ENCODE measurements at places on chromosomes 7 and 10.

- DNase-seq: no peak
Measured at GRCh38 chr10:127398971-127399365, 150.1 kb upstream of the NPS start.

DNA sequence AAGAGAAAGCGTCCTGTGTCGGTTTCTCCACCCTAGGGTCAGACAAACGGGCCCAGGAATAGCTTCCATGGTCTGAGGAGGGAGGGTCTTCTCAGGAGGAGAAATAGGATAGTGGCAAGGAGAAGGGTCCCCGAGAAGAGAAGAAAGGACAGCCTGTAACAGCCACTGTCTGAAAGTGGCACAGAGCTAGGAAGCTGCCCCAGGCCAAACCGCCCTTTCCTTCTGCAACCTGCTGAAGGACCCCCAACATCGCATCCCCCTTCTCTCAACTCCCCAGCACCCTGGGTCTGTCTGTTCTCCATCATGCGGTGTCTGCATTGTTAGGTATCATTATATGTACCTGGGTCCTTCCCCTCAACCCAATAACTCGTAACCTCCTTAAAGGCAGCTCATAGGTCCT, 47.1 kb downstream of the COL17A1 start:
- DNase-seq: no peak

DNA sequence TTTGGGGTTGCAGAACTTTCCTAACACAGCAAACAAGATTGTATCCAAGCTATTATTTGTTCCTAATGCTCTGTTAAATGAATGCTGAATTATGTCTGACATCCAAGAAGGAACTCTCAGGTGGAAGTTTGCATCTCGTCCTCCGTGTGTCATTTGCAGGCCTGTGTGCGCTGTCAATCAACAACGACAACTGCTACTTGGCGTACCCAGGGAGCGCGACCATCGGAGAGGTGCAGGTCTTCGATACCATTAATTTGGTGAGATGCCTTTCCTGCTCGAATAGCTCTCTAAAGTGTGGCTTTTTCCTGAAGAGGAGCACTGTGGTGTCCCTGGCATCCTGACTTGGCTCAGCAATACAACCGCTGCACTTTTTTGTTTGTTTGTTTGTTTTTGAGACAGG, 26.9 kb downstream of the WIPI2 start:
- DNase-seq: no peak

DNA sequence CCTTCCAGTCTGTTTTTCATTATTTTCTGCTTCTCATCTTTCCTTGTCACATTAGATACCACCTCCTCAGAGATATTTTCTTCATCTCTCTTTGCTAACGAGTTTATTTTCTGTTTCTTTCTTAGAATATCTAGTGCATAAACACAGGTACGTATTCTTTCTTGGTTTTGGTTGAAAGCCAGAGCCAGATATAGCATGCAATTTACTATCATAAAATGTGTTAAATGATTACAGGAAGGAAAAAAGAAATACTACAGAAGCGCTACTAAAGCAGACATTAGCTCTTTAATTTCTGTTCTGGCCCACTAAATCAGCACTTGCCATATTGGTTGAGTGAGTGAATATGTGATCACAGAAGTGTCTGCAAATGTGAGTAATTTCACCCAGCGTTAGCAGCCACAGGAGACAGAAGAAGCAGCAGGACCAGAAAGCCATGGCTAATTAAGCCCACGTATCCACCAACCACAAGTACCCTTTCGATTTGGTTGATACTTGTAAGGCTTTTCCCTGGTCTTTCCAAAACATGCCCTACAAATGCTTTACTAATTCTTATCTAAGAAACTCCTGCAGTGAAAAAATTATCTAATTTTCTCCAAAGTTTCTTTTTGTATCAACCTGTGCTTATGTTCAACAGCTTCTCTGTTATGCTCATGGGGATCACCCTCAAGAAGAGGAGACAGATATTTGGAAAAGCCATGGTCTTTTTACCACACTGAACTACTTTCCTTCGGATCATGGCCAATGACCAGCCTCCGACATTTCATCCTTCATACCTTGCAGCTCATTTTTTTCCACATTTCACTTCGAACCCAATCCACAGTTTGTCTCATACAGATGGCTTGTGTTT, 23.1 kb upstream of the MACC1 start:
- DNase-seq: no peak

GRCh38 chr7:89666136-89666835, 488.0 kb upstream of the STEAP1 start:
- DNase-seq: no peak

DNA sequence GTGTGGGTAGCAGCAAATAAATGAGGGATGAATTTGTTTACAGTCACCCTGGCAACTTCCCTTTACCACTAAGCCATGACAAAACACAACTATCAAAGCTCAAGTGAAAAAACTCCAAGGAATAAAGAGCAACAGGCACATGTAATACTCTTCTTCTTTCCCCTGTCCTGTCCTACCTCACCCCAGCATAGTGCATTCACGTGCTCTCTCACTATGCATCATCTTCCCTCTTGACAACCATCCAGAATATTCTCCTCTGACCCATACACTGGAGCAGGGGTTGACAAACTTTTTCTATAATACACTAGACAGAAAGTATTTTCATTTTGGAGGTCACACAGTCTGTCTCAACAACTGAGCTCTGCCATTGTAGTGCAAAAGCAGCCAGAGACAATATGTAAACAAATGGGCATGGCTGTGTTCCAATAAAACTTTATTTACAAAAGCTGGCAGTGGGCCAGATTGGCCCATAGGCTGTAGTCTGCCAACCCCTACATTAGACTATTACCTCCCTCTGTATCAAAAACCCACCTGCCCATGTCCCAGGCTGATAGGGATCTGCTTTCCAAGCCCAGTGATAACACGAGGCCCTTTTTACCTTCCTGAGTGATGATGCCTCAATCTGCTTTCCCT, 354.5 kb downstream of the FGFR2 start:
- DNase-seq: no peak

DNA sequence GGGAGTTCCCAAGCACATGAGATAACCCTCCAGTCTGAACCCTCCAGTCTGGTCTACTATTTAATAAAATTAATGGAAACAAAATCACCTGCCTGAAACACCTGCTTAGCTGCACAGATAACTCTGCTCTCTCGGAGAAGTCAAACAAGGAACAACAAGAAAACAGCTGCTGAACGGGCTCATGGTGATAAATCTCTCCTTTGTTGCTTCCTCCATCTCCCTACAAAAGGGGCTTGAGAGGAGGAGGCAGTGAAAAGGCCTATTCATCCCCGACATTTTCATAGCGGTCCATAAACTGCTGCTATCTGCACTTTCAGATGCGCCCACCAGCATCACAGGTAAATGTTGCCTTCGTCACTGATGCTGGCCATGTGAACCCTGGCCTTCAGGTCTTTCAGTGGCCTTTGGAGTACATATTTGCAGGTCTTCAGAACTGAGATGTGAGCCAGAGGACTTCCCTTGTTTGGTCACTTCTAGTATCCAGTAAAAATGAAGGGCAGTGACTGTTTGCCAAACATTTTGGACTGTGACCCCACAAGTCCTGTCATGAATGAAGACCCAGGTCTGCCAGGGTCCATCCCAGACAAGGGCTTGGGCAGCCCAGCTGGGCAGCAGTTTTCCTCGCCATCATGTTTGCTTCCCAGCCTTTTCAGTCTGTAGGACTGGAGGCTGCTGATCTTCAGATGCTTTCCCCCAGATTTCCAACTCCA, 15.9 kb downstream of the FKBP6 start:
- DNase-seq: no peak

DNA sequence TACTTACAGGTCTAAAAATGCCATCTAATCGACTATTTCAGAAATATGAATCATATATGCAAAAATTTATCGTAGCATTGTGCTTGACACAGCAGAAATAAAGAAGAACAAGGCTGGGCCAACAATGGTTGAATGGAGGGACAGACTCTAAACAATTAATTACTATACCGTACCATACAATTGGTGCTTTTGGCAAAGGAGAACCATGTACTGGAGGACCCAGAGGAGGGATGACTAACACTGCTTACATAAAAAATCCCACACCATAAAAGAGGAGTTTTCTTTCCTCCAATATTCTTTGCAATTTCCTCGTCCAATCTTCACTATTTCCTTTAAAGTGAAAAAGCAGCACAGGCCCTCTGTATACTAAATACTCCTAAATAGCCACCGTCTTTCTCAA, 94.1 kb downstream of the SGMS1 start:
- DNase-seq: no peak

GRCh38 chr10:132305654-132306342, 2.0 kb downstream of the STK32C start:
- no peak for DNase-seq

DNA sequence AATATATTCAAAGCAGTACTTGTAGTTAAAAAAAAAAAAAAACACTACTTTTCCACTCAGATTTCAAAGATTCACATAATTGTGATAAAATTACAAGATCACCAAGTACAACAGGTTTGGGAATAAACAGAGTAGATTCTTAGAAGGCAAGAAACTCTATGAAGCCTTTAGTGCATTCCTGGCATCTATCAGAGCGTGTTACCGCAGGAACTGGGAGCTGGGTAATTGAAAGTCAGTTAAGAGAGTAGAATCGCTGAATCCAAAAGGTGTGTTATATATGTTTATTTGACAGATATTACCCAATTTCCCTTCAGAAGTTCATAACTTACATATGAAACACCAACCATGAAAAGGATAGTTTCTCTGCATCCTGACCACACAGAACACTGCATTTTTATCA, 159.2 kb upstream of the PLXNA4 start:
- DNase-seq: no peak

DNA sequence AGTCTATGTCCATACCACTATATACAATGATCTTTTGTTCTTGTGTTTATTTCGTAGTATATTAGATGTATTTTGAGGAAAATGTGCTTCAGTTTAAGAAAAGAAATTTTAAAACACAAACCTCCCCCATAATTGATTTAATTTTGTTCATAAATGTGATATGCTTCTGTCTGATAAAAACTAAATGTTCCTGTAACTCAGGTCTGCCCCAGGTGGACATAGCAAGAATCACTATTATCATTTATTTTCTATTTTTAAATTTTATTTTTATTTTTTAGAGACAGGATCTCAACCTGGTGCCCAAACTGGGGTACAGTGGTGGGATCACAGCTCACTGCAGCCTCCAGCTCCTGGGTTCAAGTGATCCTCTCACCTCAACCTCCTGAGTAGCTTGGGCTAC, 43.2 kb downstream of the BEND7 start:
- no peak for DNase-seq

DNA sequence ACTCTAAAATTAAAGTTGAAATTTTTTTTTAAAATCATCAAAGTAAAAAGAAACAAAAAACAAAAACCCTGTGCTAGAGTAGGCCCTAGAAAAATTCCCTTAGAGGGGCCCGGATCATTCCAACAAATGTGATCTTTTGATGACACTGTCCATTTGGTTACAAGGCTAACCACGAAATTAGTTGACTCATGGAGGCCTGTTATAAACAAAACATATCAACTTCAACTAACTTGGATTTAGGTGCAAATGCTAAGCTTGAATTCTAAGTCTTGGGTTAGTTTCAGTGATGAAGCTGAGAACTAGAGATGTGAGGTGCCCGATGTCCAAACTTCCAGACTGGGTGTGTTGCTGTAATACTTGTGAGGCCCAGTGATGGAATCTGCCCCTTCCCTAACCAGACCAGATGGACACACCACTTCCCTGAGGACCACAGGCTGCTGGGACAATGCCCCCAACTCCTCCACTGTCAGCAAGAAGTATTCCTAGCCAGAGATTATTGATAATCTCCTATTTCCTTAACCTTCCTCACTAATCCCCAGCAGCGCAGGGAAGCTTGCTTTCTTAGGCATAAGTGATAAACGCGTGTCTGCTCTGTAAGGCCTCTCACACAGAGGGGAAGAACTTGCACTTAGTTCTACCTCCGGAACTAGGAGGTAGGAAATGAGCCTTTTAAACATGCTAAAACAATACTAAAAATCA, 108.7 kb downstream of the RAPGEF5 start:
- no peak for DNase-seq

DNA sequence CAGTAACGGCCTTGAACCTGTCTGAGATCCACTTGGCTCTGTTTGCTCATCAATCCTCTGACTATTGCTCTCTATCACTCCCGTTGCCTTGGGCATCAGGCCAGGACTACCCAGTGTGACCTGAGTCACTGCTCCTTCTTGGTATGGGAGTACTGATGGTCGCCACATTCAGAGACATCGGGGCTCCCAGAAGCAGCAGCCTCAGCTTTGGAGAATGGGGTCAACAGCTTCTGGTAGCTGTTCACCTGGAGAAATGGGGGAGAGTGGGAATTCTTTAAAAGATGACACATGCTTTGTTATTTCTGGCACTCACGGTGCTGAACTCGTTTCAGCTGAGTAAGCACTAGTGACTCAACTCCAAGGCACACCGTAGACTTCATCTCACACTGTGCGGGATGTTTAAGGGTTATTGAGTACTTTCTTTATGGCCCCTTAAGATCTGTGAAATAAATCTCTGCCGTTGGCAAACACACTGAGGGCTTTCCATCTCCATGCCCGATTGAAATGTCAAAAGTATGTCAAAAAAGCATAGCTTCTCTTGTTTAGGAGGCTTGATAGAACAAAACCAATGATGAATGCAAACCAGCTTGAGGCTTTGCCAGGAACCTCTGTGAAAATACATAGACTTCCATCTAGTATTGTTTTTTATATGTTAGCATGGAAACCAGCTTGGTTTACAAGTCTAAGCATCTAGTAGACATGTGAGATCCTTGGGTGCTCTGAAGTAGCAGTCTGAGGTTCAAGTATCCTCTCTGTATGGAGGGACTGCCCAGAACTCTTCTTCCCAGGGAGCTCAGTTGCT, 333.1 kb downstream of the CXCL12 start:
- DNase-seq: no peak

- peak; percentile 75 for DNase-seq
Measured at GRCh38 chr7:112550468-112551060, 69.8 kb downstream of the LSMEM1 start.
